ENCODE measurements at places on chromosomes 16 and 17.

DNA sequence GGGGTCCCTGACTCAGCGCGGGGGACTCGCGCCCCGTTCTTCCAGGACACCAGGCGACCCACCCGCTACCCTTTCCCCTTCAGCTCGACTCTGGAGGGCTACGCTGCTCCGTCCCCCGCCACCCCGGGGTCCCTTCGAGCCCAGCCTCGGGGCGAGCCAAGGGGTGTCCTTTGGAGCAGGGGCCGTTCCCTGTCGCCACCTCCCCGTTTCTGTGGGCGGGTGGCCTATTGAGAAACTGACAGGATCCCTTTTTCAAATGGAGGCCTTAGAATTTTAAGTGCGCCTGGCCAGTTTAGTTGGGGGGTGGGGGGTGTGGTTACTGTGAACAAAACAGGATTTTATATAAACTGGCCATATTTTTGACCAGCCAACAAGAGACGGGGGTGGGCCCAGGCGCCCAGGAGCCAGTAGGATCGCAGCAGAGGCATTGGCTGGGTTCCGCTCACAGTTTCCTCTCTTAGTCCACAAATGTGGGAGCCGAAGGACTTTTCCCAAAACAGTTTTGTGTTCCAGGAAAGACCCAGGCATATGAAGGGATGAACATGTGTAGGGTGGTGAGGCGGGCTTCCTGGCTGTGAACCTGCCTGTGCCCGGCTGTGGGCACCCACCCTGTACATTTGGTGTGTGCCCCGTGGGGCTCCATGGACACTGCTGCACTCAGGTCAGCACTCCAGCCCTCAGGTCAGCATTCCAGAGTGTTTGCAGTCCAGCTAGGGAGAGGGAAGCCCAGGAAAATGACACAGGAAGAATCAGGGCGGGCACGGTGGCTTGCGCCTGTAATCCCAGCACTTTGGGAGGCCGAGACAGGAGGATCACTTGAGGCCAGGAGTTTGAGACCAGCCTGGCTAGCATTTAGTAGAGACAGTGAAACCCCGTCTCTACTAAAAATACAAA lies 722 bp upstream of the TIMP2 start:
- peak; percentile 51 for DNase-seq

DNA sequence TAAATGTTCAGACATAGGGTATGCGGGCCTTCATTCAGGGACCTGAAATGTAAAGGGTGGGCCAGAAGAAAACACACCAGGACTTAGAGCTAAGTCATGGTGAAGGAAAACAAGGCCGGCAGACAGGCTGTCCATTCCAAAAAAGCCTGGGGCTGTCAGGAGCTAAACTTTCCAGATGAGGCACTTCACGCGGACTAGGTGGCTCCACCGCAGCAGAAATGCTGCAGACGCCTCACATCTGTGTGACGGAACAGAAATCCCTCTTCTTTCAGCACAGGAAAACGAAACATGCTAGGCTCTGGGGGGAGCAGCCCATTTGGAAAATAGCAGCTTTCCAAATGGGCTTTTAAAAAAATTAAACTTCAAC lies 88.7 kb downstream of the HS3ST3A1 start:
- no peak for DNase-seq

- DNase-seq: no peak
These were observed 15.1 kb downstream of the MPP3 start for GRCh38 chr17:43817826-43818225.

DNA sequence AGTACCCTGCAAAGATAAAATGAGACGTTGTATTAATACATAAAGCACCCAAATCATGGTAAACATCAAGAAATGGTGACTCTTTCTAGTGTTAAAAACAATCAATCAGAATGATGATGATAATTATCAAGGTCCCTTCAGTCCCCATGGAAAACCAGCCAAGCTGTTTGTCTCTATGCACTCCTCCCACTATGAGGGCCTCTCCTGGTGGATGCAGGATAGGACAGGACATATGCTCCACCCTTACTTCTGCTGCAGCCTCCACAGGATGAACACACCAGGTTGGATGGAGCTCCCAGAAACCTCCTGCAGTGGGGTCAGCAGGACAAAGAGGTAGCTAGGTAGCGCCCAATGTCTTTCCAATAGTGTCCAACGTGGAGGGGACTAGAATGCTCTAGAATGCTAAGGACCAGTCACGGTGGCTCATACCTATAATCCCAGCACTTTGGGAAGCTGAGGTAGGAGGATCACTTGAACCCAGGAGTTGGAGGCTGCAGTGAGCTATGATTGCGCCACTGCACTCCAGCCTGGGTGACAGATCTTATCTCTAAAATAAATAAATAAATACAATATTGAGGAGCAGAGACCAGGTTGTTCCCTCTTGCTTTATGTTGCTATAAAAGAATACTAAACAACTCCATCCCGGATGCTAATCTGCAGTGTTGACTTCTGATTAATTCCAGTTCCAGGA lies 9.9 kb upstream of the KDM8 start:
- no peak for DNase-seq

DNA sequence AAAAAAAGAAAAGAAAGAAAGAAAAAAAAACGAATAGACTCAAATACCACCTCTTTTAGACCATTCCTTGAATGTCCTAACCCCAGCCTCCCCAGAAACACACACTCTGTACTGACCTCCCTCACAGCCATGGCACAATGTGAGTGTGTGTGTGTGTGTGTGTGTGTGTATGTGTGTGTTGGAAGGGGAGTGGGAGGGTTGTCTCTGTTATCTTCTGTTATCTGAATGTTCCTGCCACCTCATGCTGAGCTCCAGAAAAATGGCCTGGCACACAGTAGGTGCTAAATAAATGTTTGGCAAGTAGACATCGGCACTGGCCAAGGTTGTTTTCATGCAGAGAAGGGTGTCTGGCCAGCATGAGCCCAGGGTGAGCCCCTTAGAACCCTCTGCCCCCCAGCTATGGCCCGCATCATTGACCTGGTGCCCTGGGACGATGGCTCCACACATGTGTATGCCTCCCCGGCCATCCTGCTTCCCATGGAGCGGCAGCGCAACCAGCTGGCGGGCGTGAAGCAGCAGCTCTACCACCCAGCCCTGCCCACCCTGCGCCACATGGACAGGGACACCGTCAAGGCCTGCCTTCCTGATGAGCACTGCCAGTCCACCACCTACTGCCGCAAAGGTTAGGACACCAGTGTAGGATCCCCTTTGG lies 6.6 kb upstream of the CNGB1 start:
- no peak for DNase-seq

DNA sequence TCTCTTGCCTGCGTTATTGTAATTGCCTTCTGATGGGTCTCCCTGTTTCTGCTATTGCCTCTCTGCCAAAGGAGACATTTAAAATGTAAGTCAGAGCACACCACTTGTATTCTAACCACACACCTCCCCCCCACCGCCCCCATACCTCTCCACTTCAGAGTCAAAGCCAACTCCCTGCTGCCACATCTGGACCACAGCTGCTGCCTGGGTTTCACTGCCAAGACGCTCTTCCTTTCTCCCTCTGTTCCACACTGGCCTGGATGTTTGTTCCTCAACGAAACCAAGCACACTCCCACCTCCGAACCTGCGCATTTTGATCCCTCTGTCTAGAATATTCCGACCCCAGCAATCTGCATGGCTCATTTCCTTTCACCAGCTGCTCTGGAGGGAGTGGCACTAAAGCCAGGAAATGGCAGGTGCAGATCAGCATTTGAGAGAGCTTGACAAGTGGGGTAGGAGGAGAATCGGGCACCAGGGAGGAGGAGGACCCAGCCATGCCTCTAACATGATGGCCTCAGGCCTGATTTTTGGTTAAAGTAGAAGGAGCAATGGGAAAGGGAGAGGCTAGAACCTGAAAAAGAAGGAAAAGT lies 92.4 kb upstream of the HS3ST2 start:
- no peak for DNase-seq

DNA sequence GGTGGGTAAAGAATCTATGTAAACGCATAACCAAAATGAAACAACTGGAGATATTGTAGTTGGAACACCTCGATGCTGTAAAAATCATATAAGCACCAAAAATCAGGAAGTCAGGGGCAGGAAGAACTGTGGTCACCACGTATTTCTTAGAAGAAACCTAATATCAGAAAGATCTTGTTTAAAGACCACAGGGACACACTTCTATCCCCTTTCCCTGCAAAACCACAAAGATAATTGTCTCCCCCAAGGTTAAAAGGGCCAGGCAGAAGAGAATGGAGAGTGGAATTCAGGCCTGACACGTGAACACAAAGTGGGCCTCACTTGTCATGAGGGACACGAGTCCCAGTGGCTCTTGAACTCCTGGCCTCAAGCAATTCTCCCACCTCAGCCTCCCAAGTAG lies 68.1 kb downstream of the GSG1L start:
- DNase-seq: no peak

DNA sequence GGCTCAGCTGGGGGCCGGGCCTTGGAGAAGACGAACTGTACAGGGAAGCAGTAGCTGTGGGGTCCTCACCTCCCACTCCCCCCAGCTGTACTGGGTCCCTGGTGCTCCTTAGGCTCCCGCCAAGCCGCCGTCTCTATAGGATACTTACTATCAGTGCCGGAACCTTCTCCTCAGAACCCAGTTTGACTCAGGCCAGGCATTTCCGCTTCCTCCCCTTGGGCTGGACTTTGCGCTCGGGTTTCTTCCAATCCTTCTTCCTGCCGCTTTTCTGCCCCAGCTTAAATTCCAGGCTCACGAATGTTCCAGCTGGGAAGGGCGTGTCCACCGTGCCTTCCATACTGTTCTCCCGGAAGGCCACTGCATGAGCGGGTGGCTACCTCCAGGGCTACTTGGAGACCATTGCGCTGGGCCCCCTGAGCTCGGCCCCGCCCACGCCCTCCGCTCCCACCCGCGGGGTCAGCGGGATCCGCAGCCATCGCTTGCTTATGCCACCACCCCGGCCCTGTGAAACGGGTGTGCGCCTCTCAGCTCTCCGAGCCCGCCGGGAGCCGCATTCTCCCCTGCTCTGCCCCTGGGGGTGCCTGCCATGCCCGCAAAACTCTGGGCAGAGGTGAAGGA lies 1795.9 kb downstream of the TP53TG3F start:
- no peak for DNase-seq

GRCh38 chr17:45132320-45132571 lies at the start of gene PLCD3:
TSS of gene PLCD3 (minus strand) at chr17:45132515. CDS start at chr17:45132410, 105 bp downstream.
- DNase-seq: no peak

DNA sequence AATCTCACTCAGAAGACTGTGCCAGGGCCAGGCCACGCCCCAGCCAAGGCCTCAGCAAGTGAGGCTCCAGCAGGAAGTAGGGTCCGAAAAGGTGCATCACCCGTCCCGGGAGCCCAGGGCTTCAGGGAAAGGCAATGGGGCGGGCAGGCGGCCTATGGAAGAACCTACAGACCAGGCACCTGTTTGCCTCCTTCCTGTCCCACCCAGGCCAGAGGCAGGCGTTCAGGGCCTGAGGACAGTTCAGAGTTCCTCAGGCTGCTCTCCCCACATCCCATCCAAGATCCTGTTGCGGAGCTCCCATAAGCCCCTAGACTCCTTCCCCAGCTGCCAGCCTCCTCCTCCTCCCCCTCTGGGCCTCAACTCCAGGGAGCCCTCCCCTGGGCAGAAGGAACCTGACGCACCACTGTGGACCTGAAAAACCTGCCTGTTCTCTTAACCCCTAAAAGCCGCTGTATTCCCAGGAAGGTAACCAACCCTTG lies 2.3 kb downstream of the CLUH start:
- DNase-seq: no peak

GRCh38 chr16:88992351-88993165 lies 15.6 kb upstream of the CBFA2T3 start:
- DNase-seq: no peak

DNA sequence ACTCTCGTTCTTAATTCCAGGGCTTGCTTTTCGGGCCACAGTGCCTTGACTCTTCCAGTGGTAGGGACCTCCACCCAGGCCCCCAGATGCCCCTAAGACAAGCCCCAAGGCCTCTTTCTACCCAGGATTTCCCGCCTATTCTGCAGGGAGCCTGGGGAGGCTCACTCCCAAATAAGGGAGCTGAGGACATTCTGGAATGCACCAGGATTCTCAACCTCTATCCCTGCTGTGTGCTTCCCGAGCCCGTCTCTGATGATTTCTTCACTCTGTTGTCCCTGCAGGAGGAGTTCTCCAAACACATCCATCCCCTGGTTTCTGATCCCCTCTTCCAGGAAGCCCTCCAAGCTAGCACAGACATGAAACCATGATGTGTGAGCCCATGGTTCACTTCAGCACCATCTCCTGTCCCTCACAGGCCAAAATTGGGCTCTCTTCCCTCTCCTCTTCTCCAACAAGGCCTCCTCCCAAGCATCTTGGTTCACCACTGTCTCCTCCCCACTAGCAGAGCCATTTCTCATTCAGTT lies 255.9 kb downstream of the KATNIP start:
- no peak for DNase-seq

DNA sequence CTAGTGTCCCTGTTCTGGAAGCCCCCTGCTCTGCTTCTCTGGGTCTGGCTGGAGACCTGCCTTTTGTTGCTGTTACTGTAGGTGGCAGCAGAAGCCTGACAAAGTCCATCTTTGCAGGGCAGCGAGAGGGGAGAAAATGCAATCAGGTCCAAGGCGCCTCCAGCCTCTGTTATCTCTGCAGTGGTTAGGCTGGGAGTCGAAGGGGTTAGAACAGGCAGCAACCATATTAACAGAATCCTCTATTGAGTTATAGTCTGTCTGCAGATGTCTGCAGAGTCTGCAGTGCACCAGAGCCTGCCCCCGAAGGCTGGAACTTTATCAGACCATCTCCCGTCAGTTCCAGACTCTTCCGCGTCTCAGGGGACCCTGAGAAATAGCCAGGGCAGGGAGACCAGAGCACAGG lies 404.9 kb upstream of the EEF2KMT start:
- DNase-seq: no peak

All from hypothalamus (tissue), 51 donors.